ENCODE measurements at places on chromosomes 13 and 19.

GRCh38 chr19:9565900-9566705 lies 18.2 kb downstream of the ZNF121 start:
- no peak for DNase-seq

DNA sequence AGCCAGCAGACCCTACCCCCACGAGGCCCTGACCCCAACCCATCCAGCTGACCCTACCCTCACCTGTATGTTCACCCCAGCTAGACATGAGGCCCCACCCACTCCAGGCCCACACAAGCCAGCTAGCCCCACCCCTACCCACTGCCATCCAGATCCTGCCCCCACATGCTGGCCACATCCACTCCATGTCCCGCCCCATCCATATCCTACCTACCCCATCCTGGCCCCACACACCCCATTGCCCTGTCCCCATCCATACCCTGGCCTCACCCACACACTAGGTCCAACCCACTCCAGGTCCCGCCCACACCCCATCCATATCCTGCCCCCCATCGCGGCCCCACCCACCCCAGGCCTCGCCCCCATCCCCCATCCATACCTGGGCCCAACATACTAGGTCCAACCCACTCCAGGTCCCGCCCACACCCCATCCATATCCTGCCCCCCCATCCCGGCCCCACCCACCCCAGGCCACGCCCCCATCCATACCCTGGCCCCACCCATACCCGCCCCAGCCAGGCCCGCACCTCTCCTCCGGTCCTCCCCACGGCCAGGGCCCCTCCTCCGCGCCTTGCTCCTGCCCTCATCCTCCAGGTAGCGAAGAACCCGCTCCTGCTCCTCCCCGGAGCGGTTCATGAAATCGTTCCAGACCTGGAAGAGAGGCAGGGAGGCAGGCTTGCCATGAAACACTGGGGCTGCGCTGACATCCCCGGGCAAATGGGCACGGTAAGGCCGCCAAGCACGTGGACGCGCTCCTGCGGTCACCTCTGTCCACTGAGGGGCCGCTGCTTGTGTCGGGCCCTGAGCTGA lies 7.2 kb downstream of the RNU6-9 start:
- no peak for DNase-seq

GRCh38 chr19:58007285-58007684 lies 4.7 kb upstream of the ZNF606 start:
- DNase-seq, result no peak

DNA sequence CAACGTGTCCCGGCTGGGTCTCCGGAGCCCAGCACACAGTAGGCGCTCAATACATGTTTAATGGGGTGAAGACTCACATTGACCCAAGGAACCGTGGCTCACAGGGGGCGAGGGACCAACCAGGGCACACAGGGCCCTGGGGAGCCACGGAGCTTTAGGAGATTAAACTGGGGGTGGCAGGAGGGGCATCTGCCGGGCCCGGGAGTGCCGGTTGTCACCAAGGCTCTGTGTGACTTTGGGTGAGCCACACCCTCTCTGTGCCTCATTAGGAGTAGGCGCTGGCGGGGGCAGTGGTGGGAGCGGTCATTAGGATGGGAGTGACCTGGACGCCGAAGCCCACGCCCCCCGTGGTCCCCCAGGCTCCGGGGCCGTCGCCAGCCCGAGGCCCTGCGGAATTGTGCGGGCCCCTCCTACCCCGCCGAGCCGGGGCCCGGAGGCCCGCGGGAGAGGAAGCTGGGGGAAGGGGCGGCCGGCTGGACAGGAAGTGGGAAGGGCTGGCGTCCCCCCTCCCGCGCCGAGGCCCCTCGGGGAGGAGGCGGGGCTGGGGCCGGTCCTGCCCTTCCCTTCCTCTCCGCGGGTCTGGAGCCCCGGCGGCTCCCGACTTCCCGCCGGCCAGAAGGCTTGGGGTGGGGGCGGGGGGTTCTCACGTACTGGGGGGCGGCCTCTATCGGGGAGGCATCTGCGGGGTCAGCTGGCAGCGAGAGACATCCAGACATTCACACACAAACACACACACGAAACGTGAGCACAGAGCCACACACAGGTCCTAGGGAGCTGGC lies 1.8 kb upstream of the SSBP4 start:
- no peak for DNase-seq

DNA sequence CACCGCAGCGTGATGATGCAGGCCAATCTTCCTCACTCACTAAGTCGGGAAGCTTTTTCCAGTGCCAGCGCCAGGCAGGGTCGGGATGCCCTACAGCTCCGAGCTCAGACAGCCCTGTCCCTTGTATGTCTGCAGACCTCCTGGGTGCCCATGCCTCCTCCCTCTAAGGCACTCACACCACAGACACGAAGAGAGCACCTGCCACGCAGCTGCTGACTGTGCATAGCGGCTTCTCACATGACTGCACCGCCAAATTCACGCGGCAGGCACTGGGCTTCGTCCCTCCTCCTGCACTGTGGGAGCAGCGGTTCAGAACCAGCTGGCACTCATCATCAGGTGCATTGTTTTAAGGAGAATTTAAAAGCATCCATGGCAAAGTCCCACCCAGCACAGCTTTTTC lies 88.1 kb downstream of the SLC7A1 start:
- no peak for DNase-seq

DNA sequence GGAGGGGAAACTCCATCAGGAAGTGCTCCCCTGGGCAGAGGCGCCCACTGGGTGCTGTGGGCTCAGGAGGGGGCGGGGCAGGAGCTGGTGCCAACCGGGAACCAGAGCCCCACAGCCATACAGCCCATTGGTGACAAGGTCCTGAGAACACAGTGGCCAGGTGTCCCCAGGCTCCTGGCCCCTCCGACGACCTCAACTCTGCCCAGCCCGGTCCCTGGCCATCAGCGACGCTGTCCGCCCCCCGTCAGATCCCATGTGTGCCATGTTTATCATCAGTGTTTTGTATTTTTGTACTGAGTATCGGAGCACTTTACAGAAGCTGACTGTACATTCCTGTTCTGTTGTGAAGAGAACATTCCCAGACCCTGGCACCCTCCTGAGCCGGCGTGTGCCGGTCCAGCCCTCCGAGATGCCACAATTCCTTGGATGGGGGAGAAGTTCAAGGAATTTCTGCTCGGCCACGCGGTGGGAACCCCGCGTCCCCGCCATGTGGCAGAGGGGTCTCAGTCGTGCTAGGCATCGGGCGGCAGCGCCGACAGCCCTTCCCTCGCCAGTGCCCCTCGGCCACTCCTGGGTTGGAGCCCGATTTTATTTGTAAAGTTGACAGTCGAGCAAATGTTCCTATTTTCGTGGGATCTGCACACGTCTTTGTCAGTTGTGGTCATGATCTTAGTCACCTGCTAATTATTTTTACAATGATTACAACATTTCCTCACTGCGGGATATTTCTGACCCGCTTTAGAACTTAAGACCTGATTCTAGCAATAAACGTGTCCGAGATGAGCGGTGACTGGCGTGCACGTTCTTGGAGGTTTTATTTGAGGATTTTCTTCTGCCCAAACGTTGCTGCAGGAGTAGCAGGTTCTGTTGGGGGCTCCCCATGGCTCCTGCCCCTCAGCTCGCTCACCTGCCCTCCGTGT lies 16.9 kb downstream of the PEX11G start:
- DNase-seq, result no peak

All from effector memory CD4-positive, alpha-beta T cell (primary cell).